ENCODE measurements at places on chromosomes 12 and 14. TPM values are rescaled to one million over a fixed set of nuclear protein-coding genes. Genes with fewer than 3 reads are reported as not detected.

Gene RASAL1
- total RNA-seq: not detected

Gene OR6S1
- not detected for total RNA-seq

Gene ZNF891
- total RNA-seq: 0.76 TPM

Gene KRT75
- total RNA-seq: 2.6 TPM

Gene IFI27L2
- total RNA-seq: 84.1 TPM
